ENCODE measurements at places on chromosomes 3 and 15.

GRCh38 chr3:38554127-38554827 is 58.1 kb downstream of the EXOG start:
- no peaks in the 10 kb centered on the region for H3K36me3 ChIP-seq
- H3K27ac ChIP-seq: no peak overlapping the region
- DNase-seq: no peak
- H3K4me3 ChIP-seq: no peak overlapping the region

GRCh38 chr15:84944311-84944710 is 37.3 kb upstream of the PDE8A start:
- no peaks in the 10 kb centered on the region for H3K36me3 ChIP-seq
- no peak overlapping the region for H3K27ac ChIP-seq
- no peaks in the 10 kb centered on the region for H3K4me1 ChIP-seq
- peaks cover 9% of the 10 kb centered on the region for H3K27me3 ChIP-seq
- no peak for DNase-seq

DNA sequence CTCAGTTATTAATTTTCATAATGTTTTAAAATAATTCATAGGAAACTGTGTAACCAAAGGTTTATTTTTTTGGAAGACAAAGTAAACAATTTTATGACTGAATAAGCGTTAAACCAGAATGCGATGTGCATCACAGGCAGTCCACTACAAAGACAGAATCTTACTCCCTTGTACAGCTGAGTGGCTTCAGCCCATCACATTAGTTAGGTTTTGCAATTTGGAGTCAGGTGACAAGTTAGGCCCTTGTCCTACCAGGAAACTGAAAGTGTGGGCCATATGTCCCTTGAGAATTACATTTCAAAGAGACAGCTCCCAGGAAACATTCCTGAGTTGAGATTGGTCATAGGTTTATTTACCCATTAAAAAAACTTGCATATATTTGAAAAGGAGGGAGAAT is 156.3 kb downstream of the MEX3B start:
- no peaks in the 10 kb centered on the region for H3K4me1 ChIP-seq
- H3K27me3 ChIP-seq: peaks cover 3% of the 10 kb centered on the region
- no peak for DNase-seq
- H3K4me3 ChIP-seq: no peak overlapping the region
- H3K27ac ChIP-seq: no peak overlapping the region
- no peaks in the 10 kb centered on the region for H3K36me3 ChIP-seq

- peaks cover 18% of the 10 kb centered on the region for H3K27me3 ChIP-seq
- H3K4me1 ChIP-seq: no peaks in the 10 kb centered on the region
- H3K4me3 ChIP-seq: no peak overlapping the region
- no peaks in the 10 kb centered on the region for H3K36me3 ChIP-seq
These were observed 12.0 kb downstream of the KLF15 start for GRCh38 chr3:126345231-126345630.

GRCh38 chr15:73631915-73632669 is 1.1 kb downstream of the NPTN start:
- H3K27me3 ChIP-seq: no peaks in the 10 kb centered on the region
- peaks cover 12% of the 10 kb centered on the region for H3K4me1 ChIP-seq
- H3K4me3 ChIP-seq: peak overlapping the region; percentile 68
- H3K36me3 ChIP-seq: no peaks in the 10 kb centered on the region
- no peak overlapping the region for H3K27ac ChIP-seq

- H3K4me1 ChIP-seq: no peaks in the 10 kb centered on the region
- H3K27ac ChIP-seq: no peak overlapping the region
- no peaks in the 10 kb centered on the region for H3K36me3 ChIP-seq
- no peak for DNase-seq
- no peak overlapping the region for H3K4me3 ChIP-seq
These were observed 211.7 kb downstream of the ABHD5 start for GRCh38 chr3:43902415-43902814.

GRCh38 chr3:186985661-186986364 is 55.5 kb downstream of the ST6GAL1 start:
- no peak for DNase-seq
- no peak overlapping the region for H3K4me3 ChIP-seq
- H3K27me3 ChIP-seq: no peaks in the 10 kb centered on the region
- no peak overlapping the region for H3K27ac ChIP-seq

- H3K4me1 ChIP-seq: no peaks in the 10 kb centered on the region
- no peaks in the 10 kb centered on the region for H3K36me3 ChIP-seq
- DNase-seq: no peak
These were observed 52.9 kb downstream of the CLSTN2 start for GRCh38 chr3:139987908-139988307.

All from T-cell (primary cell).